ENCODE measurements at places on chromosomes 3 and 15.

- DNase-seq: no peak
These were observed 127.4 kb downstream of the WDR76 start for GRCh38 chr15:43954181-43954621.

DNA sequence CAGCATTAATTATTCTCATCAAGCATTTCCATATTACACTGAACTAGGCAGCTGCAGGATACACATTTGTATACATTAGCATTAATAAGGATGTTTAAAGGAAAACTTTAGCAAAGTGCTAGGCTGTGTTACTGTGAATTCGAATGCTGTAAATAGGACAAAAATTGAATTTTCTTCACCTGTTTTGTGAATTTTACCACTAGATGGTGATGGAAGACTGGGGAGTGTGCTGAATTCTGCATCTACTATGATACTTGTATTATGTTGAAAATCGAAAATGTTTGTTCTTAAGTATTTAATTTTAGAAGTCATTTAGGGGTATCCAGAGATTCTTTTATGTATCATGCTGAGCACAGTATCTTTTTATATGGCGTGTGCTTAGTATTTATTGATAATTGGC, 12.3 kb upstream of the P2RY14 start:
- no peak for DNase-seq

DNA sequence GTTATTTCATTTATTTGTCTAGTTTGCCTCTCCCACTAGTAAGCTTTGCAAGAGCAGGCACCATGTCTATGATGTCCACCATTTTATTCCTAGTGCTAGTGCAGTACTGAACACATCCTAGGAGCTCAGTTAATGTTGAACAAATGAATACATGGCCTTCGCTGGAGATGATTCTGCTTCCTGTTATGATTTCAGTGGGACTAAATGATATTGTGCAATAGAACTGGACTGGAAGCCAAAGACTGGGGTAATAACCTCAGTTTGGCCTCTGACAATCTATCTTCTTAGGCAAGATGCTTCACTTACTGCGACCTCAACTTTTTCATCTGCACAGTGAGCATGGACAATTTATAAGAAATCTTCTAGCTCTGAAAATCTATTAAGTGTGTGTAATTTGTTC, 191.3 kb downstream of the ADAMTSL3 start:
- DNase-seq: no peak

GRCh38 chr15:33559207-33559890, 248.6 kb downstream of the RYR3 start:
- DNase-seq: no peak

- no peak for DNase-seq
These were observed 44.8 kb downstream of the CCDC12 start for GRCh38 chr3:46931631-46932331.

GRCh38 chr3:168459226-168459784, 363.6 kb upstream of the GOLIM4 start:
- no peak for DNase-seq

DNA sequence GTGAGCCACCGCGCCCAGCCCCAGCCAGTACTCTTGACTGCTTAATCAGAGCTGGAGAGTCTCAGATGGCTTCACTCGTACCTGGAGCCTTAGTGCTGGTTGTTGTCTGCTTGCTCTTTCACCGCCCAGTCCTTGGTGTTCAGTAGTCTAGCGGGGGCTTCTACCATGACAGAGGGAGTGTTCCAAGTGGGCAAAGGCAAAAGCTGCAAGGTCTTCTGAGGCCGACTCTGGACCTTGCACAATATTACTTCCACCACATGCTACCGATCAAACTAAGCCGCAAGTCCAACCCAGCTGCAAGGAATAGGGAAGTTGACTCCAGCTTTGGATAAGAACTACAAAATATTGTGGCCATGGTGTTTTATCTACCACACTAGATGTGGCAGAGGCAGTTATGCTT, 6.6 kb downstream of the PARL start:
- DNase-seq: no peak
